ENCODE measurements at places on chromosomes 5 and 9.

- no peak for DNase-seq
These were observed 95.0 kb downstream of the CFAP90 start for GRCh38 chr5:7755958-7756357.

DNA sequence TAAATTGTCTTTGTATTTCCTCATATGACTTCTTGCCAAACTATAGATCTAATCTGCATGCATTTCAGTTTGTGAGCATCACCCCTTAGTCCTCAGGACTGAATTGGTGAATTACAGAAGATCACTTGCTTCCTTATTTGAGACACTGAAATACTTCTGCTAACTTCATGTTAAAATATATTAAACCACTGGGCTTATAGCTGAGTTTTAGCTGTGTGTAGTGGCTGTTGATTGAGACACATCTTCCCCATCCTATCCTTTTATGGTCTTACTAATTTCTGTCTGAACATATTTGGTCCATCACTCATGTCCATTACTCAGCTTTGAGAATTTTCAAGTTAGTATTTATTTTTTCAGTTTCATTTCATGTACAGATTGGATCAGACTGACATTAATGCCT lies 295.9 kb downstream of the PSAT1 start:
- no peak for DNase-seq

- no peak for DNase-seq
These were observed 49.4 kb upstream of the PAPPA start for GRCh38 chr9:116103976-116104820.

DNA sequence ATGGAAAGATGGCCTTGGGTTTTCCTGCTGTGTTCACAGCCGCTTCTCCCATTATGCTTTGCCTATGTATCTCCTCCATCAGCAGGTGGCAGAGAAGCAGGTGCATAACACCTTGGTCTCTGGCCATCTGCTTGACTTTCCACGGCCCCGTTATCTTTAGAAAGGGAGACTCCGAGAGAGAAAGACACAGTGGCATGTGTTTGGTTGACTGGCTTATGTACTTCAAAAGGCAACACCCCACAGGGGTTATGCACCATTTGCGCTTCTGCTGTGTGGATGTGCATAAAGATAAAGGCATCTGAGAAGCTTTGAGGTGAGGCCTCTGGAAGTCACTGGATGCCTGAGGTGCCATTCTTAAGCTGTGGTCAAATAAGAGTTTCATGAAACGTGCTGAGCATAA lies 138.4 kb downstream of the EGFLAM start:
- no peak for DNase-seq

DNA sequence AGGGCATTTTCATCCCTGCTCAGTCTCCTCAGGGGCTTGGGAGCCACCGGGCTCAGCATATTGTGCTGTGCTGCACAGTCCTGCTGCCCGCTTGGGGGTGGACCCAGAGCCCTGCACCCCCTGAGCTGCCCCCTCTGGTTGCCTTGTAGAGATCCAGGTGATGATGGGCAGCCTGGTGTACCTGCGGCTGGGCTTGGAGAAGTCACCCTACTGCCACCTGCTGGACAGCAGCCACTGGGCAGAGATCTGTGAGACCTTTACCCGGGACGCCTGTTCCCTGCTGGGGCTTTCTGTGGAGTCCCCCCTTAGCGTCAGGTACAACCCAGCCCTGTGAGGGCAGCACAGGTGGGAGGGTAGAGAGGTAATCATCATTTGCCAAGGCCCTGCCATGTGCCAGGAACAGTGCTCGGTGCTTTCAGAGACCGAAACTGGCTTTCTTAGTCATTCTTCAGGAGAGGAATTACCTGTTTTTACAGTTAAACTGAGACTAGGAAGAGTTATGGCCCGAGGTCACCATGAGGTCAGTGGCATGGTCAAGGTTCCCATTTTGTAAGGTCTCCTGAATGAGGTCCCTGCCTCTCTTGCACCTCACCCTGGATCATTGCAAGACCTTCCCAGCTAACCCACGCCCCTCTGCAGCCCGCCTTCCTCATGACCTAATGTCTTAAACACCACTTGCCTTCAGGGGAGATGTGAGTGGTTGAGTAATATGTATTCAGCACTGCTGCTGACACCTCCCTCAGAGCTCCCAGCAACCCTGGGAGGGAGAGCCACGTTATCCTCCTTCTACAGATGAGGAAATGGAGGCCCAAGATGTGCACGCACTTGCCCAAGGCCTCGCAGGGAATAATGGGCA lies 7.5 kb downstream of the NHP2 start:
- DNase-seq, result peak; percentile 80

Measured in activated CD8-positive, alpha-beta memory T cell treated with anti-CD3 and anti-CD28 coated beads, Interleukin-2, amount 50 U/mL, for 4 hours (primary cell).